ENCODE measurements at places on chromosomes 1 and 21.
A peak's percentile ranks its signal among the peaks of the same experiment; 100 is the strongest.

GRCh38 chr1:231590453-231591198 is 36.0 kb upstream of the DISC1 start:
- DNase-seq, result no peak

DNA sequence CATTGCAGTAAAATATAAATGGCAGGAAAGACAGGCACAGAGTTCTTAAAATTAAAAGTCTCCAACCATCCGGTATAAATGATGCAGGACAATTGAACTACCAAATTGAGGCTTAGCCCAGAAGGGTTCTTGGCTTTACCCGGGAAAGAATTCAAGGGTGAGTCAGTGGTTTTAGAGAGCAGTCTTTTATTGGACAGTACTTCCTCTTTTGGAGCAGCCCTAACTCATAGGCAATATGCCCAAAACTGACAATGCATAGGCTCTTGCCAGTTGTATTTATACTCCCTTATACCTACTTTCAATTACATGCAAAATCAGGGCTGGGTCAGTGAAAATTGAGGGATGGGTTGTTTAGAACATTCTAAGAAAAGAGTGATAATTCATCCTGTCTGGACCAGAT is 1628.9 kb upstream of the PRMT6 start:
- no peak for DNase-seq

DNA sequence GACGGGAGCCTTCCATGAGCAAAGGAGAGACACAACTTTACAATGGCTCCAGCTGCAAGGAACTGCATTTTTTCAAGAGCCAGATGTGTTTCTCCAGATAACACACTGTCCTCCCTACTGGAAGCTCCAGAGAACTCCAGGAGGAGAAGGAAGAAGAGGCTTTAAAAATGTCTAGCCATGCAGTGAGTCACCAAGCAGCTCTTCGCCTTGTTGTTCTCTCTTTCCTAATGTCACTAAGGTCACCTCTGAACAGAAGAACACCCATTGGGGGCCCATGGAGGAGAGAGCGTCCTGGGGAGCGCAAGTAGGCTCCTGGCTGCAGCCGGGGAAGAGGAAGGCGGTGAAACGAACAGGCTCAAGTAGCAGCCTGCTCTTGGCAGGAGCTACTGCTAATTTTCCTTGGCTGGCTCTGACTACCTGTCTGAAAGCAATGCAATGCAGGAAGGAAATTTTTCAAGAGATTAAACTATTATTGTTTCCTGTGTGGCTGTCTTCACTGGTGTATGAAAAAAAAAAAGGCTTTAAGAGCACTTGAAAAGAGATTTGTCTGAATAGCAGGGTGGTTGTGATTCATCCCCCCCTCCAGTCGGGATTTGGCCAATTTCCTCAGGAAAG is 321.9 kb downstream of the SETD4 start:
- peak; percentile 28 for DNase-seq

DNA sequence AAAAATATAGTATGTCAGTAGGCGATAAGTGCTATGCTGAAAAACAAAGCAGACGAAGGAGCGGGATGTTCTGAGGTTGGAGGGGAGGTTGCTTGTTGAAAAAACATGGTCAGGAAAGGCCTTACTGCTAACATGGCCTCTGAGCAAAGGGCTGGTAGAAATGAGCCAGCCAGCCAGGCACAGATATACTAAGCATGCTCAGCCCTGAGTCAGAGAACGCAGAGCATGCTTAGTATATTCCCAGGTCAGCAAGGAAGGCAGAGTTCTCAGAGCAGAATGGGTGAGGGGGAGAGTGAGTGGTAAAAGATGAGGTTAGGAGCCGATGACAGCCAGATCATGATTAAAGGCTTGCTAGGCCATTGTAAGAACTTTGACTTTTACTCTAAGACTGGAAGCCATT is 36.7 kb downstream of the ZBTB40 start:
- no peak for DNase-seq

DNA sequence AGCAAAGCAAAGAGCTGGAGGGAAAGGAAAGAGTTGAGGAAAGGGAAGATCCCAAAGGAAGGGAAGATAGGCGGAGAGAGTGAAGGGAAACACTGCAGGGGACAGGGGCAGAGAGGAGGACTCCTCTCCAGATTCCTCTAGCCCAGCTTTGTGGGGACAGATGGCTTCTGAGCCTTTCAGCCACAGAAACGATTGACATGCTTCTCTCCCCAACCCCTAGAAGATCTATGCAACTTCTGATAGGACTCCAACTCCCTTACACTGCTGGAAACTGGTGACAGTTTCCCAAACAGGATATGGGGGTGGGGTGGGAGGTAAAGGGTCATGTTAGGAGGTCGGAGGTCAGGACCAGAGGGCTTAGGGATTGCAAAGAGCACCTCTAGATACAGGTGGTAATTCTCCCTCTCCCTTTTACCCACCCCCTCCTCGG is 6.5 kb downstream of the MEX3A start:
- no peak for DNase-seq
